ENCODE measurements at places on chromosomes 1 and 21.

GRCh38 chr1:57910782-57911181 lies 486.9 kb upstream of the DAB1 start:
- DNase-seq: no peak

GRCh38 chr1:39733161-39733560 lies 5.5 kb upstream of the PPIE start:
- peak; percentile 62 for DNase-seq

- no peak for DNase-seq
Measured at GRCh38 chr1:42774928-42775526, 8.0 kb downstream of the C1orf50 start.

GRCh38 chr1:202711949-202712635 lies 1.8 kb upstream of the SYT2 start:
- DNase-seq: no peak

DNA sequence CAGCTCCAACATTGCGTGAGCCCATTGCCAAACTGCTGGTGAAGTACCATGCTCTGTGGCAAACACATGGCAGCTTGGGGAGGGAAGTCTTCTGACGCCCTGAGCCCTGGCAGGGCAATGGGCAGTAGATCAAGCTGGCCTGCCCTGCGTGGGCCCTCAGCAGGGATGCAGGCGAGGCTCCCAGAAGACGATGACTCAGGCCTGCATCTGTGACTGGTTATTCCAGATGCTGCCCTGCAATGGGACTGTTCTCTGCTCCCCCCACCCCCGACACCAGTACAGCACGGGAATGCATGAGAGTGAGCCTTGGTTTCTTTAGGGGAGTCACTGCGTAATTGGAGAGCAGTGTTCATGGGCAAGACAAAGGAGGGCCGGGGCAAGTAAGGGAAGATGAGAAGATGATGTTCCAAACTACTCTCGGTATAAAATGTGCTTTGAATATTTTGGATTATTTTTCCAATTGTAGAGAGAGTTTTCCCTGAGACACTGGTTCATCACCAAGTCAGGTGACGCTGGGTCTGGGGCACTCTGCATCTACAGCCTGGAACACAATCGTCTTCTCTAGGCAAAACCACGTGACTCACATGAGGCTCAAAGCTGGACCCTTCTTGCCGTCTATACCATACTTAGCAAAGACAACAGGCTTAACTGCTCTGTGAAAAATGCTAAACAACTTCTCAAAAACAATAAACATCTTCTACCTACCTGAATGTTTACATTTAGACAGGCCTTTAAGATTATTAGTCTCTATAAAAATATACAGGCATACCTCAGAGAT lies 9.0 kb upstream of the C1orf198 start:
- DNase-seq: no peak

- no peak for DNase-seq
Measured at GRCh38 chr21:32764186-32764585, 7.4 kb downstream of the PAXBP1 start.

DNA sequence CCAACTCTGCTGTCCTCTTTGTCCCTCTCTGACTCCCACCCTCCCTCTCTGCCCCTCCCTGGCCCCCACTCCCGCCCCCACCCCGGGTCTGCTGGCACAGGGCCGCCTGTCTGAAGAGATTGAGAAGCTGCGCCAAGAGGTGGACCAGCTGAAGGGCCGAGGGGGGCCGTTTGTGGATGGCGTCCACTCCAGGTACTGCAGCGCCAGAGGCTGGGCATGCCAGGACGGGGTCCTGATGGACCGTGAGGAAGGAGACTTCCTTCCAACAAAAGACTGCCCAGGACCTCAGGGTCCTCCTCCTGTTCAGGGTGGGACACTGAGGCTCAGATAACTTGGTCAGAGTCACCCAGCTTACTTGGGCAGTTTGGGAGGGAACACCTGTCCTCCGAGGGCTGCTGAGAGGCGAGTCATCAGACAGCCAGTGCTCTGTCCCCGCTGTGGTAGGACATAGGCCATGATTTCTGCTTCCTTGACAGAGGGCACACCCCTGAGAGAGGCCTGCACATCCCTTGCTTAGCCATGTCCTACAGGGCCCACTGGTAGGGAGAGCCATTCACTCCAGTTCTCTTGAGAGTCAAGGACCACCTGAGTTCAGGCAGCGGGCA lies 23.4 kb downstream of the PPFIA4 start:
- no peak for DNase-seq

- DNase-seq: no peak
Measured at GRCh38 chr1:29679828-29680558, 443.7 kb downstream of the PTPRU start.

DNA sequence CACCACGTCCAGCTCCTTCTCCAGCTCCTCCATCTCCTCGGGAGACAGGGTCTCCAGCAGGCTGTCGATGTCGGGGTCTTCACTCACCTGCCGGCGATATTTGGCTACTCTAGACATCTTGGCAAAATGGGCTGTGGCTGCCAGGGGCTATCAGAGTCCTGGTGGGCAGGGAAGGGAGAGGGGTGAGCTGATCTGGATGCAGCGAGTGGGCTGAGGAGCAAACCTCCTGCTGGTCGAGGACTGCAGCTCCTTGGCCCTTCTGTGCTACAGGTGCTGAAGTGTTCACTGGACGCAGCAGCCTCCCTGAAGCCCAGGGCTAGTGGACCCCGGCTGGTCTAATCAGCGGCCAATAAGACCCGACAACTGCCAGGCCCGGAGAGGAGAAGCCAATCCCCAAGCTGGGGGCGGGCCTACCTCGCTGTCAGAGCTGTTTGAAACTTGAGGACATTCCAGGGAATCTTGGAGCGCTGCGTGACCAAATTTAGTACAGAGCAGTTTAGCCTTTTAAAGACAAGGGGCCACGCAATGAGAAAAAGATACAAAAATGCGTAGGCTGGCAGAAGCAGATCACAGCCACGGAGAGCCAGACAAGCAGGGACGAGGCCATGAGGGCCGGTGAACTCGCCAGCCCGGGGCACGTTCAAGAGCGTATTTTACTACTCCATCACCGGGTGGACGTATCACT lies at the start of gene LMOD1:
Gene LMOD1, minus strand, starts transcription at position 325 of the 685 bp plus-strand sequence. Its CDS starts 208 bp downstream, at position 117.
- peak; percentile 84 for DNase-seq

DNA sequence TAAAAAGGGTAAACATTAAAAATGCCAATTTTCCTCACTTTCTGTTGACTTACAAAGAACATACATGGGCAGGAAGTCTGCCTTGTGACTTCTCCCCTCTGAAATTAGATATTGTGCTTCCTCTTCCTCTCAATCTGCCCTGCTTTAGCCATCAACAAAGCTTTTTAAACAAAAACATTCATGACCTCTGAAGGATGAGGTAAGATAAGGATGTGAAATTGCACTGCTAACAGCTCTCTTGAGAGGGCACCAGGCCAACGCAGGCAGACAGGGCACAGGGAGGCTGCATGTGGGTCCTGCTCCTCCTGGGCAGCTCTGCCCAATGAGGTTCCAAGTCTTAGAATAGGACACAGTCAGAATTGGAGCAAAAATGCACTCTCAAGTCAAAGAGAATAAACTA lies 62.1 kb downstream of the DEGS1 start:
- DNase-seq: peak; percentile 77

DNA sequence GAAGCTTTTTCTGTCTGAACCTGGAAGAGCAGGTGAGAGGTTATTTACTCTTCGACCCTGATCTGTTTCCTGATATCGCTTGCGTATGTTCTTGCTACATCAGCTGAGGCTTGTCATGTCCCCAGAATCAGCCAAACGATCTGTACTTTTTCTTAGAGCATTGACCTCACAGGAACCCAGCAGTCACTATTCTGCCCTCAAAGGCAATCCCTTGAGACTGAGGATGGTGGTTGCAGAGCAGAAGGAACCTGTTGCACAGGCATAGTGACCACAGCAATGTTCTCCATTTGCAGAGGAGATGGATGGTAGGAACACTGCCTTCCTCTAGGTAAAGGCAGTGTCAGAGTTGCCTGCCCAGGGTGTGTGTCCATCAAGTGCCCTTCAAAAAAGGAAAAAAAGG lies 11.3 kb upstream of the LACTBL1 start:
- no peak for DNase-seq

GRCh38 chr1:54805981-54806381 lies 4.9 kb upstream of the TTC22 start:
- DNase-seq: no peak

GRCh38 chr1:231069333-231069732 lies 29.3 kb upstream of the FAM89A start:
- no peak for DNase-seq

- DNase-seq: no peak
Measured at GRCh38 chr1:39268112-39268581, 63.7 kb downstream of the MACF1 start.

DNA sequence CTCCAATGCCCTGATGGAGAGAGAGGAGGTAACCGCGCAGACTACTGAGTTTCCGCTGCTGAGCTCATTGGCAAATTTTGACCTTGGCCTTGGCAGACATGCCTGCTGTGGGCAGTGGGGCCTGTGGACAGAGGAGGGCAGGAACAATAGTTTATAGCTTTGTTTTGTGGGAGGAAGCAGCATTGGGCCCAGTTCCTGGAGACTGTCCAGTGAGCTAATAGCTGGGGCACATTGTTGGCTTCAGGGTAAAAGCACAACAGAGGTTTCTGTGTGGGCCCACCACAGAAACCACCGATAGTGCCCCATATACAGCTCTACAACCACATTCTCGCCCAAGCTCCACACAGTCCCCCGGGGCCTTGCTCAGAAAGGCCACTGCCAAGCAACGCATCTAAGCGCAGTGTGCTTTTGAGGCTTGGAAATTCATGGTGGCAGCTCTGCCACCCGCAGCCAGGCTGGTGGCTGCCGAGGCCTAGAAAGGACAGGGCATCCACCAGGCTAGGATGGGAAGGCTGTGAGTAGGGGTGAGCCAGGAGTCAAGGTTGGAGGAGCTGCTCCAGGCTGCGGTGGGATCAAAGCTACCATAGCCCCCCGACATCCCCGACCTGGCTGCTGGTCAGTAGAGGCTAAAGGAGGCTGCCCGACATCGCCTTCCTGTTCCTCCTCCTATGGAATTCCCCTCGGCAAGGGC lies 43.2 kb downstream of the NEK2 start:
- DNase-seq: no peak

DNA sequence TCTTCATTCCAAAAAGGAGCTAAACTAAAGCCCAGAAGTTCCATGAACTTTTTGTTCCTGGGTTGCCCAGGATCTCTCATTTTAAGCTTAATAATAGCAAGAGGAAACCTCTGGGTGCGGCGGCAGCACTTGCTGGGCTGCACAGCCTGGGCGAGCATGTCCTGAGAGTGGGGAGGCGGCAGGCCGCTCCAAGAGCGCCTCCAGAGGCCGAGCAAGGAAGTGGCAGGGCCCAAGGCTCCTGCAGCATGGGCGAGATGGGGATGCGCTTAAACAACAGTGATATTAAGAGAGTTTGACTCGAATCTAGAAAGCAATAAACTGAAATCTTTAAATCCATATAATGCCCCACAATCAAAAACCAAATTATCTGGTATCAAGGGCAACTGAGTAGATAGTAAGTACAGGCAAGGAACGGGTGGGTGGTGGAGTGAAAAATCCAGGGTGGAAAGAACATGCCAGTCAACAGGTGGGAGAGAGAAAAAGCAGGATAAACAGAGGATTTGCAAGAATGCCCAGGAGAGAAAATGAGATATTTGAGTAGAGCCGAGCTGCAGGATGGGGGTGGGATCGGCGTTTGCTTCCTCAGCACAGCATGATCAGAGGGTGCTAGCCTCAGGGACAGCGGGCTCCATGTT lies 14.1 kb upstream of the TNR start:
- peak; percentile 47 for DNase-seq

Measured in left ventricle myocardium superior (tissue), 1 donor.